Right ventricle myocardium superior (tissue), 1 donor: ENCODE measurements at places on chromosomes 12 and 14.

GRCh38 chr12:83470749-83471148 lies 784.0 kb downstream of the TMTC2 start:
- DNase-seq = no peak

DNA sequence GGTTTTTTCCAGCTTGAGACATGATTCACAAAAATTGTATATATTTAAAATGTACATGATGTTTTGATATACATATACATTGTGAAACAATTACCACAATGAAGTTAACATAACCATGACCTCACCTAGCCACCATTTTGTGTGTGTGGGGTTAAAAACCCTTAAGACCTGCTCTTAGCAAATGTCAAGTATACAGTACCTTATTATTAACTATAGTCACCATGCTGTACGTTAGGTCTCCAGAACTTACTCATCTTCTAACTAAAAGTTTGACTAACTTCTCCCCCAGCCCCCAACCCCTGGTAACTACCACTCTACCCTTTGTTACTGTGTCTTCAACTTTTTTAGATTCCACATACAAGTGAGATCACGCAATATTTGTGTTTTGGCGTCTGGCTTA lies 52.6 kb downstream of the EIF2S3B start:
- DNase-seq = no peak

DNA sequence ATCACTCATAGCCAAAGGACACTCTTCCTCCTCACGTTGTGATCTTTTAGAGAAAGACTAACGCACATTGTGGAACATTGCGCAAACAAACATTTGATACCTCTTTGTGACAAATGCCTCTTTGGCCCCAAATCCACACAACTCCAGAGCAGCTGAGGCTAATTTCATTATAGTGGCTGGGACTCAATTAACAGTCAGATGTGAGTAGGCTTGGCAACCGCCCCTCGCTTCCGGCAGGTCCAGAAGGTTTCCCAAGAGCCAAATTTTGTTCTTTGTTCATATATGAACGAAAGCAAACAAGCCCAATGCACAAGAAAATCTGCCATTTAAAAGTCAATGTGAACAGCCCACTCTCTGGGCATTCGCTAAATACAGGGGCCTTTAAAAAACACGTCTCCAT lies 273.9 kb downstream of the GLT1D1 start:
- DNase-seq = no peak

DNA sequence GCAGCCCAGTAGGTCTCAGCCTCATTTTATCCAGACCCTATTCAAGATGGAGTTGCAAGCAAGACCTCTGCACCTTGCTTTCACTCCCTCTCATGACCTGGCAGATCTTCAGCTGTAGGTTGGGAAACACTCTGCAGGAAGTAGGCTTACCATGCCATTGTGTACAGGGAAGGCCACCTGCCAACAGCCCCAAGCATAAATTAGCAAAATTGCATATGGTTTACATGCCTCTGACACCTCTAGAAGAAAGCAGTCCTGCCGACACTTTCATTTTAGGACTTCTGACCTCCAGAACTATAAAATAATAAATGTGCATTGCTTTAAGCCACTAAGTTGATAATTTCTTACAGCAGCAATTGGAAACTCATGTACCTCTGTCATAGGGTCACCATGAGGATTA lies 96.9 kb downstream of the SLC15A4 start:
- no peak for DNase-seq

DNA sequence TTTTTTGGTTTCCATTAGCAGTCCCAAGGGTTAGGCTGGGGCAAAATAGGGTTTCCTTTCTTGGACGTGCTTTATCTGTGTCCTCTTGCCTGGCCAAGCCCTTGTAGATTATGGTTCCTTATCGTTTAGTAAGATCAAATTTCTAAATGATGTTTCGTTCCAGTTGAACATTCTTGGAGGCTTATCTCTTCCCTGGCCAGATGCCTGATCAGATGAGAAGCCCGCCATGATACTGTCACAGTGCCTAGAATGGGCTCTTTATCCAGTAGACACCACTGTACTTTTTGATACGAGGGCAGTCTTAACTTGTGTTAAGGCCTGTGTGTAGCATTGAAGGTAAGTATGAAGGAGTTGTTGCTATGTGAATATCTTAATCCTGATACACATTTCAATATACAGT lies 76.1 kb upstream of the TMEM263 start:
- DNase-seq = no peak

- no peak for DNase-seq
Measured at GRCh38 chr12:30019366-30020140, 235.8 kb upstream of the TMTC1 start.

DNA sequence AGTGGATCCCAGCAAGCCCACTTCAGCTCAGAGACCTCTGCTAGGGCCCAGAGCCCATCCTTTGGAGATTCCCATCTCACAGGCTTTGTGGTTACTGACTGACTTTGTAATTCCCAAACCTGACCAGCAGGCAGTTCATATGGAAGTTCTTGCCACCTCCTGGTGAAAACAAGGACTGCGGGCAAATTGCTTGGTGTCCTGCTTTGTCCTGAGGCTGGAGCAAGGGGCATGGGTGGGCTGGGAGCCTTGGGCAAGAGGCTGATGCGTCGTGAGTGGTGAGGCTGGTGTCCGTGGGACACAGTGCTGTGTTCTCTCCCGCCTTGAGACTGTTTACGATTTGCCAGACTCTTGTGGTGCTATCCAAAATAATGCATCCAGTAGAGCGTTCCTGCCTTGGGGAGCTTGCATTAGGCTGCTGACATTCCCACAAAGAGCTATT lies 91.0 kb downstream of the LRRC74A start:
- DNase-seq = peak; percentile 57

GRCh38 chr14:102903248-102903888 lies 19.1 kb upstream of the AMN start:
- no peak for DNase-seq

DNA sequence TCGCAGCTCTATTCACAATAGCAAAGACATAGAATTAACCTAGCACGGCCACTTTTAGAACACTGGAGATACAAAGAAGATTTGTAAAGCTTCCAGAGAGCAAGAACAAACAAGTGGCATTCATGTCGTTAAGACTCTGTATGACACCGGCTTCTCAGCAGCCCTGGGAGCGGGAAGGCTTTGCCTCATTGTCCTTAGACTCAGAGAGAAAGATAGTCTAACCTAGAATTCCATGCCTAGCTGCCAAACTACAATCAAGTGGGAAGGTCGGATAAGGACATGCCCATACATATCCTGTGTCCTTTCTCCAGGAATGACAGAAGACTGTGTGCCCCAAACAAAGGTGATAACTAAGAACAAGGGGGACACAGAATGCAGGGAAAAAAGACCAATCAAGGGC lies 1038.3 kb downstream of the BCL11B start:
- DNase-seq = no peak

DNA sequence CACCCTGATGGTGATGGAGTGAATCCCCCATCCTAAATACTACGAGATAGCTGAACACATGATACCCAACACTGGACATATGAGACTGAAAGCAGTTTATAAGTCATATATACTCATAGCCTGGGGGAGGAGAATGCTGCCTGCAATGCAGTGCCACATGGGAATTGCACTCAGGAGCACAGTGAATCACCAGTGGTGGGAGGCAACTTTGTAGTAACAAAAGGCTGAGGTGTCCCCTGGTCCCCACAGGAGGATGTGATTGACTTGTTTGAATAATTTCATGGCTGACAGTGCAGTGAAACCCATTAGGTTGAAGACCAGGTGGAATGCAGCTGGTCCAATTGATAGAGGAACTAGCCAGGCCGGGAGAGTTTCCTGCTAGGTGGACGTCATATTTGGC lies 20.2 kb downstream of the CCDC38 start:
- no peak for DNase-seq

GRCh38 chr12:9636150-9636850 lies 28.6 kb upstream of the KLRB1 start:
- DNase-seq = no peak
